ENCODE measurements at places on chromosomes 6 and 20.

GRCh38 chr6:146741609-146742008 lies 142.8 kb downstream of the ADGB start:
- no peak for DNase-seq

- DNase-seq, result no peak
These were observed 111.2 kb downstream of the IRF4 start for GRCh38 chr6:502761-503160.

DNA sequence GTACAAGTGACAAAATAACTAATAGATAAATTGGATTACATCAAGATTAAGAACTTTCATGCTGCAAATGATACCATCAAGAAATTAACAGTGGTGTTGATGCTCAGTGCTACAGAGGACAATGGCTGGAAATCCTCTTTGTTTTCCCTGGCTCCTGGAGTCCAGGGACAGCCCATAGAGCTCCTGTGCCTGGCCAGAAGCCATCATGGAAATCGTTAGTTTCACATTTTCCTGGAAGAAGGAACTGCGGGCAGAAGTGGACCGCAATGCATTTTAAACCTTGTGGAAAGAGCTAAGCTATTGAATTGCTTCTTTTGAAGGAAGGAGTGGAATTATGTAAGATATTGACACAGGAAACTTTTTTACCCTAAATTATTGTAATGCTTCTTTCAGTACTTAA lies 276.0 kb downstream of the GJA1 start:
- no peak for DNase-seq

- DNase-seq, result no peak
These were observed 5.2 kb downstream of the BCAS4 start for GRCh38 chr20:50799890-50800550.

DNA sequence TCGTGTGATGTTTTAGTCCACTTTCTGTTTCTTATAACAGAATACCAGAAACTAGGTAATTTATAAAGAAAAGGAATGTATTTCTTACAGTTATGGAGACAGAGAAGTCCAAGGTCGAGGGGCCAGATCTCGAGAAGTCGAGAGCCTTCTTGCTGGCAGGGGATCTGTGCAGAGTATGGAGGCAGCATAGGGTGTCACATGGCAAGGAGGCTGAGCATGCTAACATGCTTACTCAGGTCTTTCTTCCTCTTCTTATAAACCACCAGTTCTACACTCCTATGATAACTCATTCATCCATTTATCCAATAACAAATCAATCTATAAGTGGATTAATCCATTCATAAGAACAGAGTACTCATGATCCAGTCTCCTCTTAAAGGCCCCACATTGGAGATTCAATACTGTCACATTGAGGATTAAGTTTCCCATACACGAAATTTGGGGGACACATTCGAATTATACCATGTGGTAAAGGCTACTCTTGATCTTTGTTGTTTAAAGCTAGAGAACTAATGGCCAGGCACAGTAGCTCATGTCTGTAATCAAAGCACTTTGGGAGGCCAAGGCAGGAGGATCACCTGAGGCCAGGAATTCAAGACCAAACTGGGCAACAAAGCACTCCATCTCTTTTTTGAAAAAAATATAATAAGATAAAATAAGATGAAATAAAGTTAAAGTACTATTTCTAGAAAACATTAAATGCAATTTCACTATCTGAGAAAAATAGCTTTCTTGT lies 2.1 kb downstream of the GOPC start:
- DNase-seq, result no peak

GRCh38 chr6:42877695-42878094 lies 1.7 kb upstream of the RPL7L1 start:
- DNase-seq, result no peak

DNA sequence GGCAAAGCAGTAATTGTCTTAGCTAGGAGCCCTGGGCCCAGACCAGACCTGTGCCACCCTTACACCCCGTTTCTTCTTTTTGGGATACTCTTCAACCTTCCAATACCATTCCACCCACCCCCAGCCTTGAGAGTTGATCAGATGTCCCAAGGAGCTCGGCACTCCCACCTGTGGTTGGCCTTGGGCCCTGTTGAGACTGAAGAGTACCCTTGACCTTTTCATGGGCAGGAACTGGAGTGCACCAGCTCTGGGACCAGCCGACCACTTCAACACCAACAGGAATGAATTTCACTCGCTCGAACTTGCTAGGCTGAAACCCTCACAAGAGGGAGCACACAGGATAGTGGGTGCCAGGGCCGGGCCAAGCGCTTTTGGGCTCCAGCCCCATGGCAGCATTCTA lies 273.6 kb downstream of the PHACTR1 start:
- no peak for DNase-seq

DNA sequence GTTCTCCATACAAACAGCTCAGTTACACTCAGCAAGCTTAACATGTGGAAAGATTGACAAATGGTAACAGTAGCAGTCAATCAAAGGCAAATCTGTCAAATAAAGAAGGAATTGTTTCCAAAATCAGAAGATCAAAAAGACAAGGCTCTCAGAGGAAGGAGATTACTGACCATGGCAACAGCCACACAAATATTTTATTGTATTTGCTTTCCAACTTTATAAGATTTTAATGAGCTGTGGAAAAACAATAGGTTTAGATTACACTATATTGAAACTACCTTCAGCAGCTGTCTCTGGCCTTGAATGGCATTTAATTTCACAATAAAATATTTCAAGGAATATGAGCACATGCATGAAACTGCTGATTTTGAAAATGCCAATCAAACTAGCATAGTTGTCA lies 1143.9 kb upstream of the GJE1 start:
- DNase-seq, result no peak

GRCh38 chr6:165562421-165563090 lies 100.5 kb downstream of the PDE10A start:
- DNase-seq, result no peak

- DNase-seq, result no peak
These were observed 67.8 kb downstream of the TNFRSF21 start for GRCh38 chr6:47241742-47242482.

- peak; percentile 59 for DNase-seq
These were observed at the start of gene PDE7B for GRCh38 chr6:135851442-135852271. Gene PDE7B, plus strand, starts transcription at chr6:135851701.

DNA sequence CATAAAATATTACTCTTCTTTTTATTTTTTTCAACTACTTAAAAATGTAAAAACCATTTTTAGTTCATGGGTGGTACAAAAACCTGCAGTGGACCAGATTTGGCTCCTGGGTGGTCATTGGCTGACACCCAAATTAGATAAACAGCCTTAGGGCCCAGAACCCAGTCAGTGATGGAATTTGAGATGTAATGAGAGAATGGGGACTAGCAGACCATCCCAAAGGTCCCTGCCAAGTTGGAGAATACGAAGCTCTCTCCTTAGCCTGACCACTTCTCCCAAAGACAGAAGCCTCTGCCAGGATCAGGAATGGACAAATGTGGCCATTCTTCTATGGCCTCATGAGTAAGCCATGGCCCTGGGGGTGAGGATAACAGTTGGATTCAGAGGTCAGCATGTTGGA lies 194.7 kb downstream of the NFATC2 start:
- DNase-seq, result no peak

DNA sequence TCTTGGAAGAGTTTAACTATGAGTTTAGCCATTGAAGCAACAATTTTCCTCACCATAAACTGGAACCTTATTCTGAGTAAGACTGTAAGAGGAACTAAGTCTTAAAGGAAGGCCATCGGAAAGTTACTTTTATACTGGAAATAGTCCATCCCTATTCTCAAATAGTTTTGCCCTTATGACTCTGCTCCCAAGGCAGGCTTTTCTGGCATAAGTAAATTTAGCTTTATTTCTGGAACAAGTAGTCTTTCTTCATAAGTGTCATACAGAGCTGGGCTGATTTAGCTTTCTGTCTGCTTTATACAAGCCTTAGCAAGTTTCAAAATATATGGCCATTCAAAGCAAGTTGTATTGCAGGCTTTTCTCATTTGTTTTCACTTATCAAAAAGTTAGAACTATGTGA lies 328.1 kb downstream of the HACE1 start:
- DNase-seq, result no peak

DNA sequence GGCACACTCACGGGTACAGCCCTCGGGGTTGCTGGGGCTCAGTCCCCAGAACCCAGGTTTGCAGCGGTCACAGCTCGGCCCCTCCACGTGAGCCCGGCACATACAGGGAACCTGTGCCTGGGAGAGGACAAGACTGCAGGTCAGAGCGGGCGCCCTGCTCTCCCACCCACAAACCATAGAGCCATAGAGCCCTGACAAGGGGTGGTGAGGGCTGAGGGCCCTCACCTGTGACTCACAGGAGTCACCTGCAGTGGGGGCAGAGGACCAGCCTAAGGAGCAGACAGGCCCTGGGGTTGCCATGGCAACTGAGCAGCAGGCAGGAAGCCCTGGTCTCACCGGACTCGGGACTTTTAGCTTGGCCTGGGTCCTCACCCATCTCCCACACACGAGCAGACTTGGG lies 30.8 kb downstream of the LAMA5 start:
- no peak for DNase-seq

- DNase-seq, result no peak
These were observed 369.2 kb upstream of the CNR1 start for GRCh38 chr6:88535306-88535705.

DNA sequence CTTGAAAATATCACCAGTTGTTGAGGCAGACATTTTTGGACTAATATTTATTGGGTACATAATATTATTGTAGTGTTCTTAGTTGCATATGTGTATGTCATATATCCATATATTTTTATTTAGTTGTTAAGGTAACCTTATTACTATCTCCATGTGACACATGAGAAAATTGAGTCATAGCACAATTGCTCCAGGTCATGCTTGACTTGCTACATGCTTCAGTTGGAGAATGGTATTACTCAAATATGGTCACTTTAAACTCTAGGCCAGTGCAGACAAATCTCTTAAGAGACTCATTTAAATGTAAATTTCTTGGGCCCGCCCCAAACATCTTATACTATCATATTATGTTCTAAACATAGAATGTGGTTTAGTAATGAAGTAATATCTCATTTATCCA lies 246.1 kb downstream of the RIMS1 start:
- no peak for DNase-seq

- DNase-seq, result no peak
These were observed 222.0 kb downstream of the ATXN1 start for GRCh38 chr6:16539086-16539931.

DNA sequence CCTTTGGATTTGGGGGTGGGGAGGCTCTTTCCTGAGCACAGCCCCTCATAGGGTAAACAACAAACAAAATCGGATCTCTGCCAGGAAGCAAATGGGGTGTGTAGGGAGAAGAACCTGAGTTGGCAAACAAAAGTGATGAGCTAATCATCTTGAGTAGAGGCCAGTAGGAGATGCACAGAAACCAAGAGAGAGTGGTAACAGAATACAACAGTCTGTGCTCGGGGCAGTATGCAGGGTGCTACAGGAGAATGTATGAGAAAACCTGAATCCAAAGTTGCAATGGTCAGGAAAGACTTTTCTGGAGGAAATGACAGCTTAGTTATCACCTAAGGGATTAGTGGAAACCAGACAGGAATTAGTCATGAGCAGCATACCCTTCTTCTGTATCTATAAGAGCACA lies 177.8 kb downstream of the CDKAL1 start:
- DNase-seq, result no peak

GRCh38 chr6:138468320-138469015 lies 30.8 kb downstream of the NHSL1 start:
- DNase-seq, result no peak

DNA sequence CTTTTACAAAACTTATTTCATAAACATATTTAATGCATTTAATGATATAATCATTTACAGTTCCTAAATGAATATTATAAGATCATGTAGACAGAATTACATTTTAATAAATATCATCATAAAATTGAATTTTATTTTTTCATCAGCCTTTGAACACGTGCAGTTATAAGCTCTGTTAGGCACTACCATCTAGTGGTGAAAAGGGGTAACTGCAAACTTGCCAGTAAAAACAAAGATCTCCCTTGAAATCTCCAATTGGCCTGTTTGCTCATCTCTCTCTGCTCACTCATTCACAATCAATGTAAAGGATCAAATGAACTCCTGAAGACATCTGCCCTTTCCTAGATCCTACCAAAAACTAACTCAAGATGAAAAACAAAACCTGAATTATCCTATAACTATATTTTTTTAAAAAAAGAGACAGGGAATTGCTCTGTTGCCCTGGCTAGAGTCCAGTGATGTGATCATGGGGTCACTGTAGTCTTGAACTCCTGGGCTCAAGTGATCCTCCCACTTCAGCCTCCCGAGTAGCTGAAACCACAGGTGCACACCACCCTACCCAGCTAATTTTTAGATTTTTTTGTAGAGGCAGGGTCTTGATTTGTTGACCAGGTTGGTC lies 31.7 kb downstream of the SAMHD1 start:
- peak; percentile 77 for DNase-seq

GRCh38 chr6:20575125-20575524 lies 40.9 kb downstream of the CDKAL1 start:
- DNase-seq, result no peak

DNA sequence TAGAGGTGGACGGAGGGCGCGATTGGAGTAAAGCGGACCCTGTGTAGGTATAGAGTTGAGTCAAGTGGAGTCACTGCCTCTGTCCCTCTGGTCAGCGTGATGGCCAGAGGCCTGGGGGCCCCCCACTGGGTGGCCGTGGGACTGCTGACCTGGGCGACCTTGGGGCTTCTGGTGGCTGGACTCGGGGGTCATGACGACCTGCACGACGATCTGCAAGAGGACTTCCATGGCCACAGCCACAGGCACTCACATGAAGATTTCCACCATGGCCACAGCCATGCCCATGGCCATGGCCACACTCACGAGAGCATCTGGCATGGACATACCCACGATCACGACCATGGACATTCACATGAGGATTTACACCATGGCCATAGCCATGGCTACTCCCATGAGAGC lies 479 bp downstream of the SLC39A7 start:
- no peak for DNase-seq

DNA sequence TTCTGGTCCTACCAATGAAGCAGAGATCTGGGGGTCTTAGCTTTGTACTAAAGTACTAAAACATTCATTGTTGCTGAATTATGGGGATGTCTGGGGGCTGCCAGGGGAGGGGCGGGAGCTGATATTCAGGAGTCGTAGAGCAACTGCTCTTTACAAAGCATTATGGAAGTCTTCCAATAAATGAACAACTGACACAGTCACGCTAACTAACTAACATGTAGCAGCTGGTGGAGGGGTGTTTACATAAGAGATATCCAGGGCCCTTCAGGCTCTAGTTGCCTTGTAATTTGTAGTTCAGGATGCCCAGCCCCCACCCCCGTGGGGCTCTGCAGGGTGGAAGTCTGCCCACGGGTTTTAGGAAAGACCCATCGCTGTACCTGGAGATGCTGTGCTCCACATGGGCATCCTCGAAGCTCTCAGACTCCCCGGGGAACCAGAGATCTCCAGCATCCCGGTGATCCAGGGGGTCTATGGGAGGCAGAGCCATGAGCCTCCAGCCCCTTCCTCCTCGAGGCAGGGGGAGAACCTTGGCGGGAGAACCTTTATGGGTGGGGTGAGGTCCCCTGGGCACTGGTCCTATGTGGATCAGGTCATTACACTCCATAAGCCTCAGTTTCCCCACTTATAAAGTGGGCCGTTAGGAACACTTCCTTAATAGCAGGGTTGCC lies 3.4 kb downstream of the TREM2 start:
- DNase-seq, result no peak

- no peak for DNase-seq
These were observed 18.2 kb downstream of the SNAP25 start for GRCh38 chr20:10236540-10237533.

- peak; percentile 51 for DNase-seq
These were observed 79.5 kb upstream of the MYL9 start for GRCh38 chr20:36461600-36462439.
